ENCODE measurements at places on chromosomes 1 and 21. TPM values are rescaled to one million over a fixed set of nuclear protein-coding genes. Genes with fewer than 3 reads are reported as not detected.

- H3K36me3 ChIP-seq = no peaks in the 10 kb centered on the region
- DNase-seq = no peak
- no peak overlapping the region for H3K4me3 ChIP-seq
- no peaks in the 10 kb centered on the region for H3K4me1 ChIP-seq
- H3K27ac ChIP-seq = no peak overlapping the region
Measured at GRCh38 chr1:29635501-29636263, 399.4 kb downstream of the PTPRU start.

- no peak overlapping the region for H3K4me3 ChIP-seq
- H3K4me1 ChIP-seq = no peaks in the 10 kb centered on the region
- H3K36me3 ChIP-seq = no peaks in the 10 kb centered on the region
- no peak overlapping the region for H3K27ac ChIP-seq
Measured at GRCh38 chr21:24897883-24898282, 709.4 kb downstream of the MRPL39 start.

DNA sequence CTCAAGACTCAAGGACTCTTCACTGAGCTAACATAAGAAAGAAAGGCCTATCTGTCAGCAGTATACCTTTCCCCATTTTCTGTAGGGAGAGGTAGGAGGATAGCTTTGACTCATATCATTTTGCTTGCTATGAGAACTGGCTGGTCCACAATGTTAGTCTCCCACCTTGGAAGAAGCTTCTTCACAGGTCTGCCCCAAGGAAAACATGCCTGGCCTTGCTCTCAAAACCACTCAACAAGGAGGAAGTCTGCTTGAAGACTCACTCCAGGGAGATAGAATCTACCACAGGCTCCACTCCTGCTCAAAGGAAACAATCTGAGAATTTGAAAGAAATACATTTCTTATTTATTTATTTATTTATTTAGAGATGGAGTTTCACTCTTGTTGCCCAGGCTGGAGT, 29.5 kb upstream of the LAMC1 start:
- H3K36me3 ChIP-seq = no peaks in the 10 kb centered on the region
- H3K4me1 ChIP-seq = no peaks in the 10 kb centered on the region
- no peak overlapping the region for H3K4me3 ChIP-seq
- no peak overlapping the region for H3K27ac ChIP-seq

DNA sequence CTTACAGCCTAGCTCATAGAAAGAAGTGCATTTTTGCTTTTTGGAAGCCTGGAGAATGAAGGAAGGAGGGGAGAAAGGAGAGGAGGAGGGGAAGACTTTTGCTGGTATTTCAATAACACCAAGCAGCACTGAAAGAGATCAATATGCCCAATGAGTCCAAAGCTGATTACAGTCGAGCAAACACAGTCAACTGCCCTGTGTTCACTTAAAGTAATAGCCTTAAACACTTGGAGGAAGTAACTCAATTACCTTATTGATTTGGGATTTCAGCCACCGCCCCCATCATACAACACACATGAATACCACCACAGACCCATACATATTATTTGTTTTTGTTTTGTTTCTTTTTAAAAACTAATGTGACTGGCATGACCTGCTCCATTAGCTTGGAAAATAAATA, 23.3 kb upstream of the RXRG start:
- no peaks in the 10 kb centered on the region for H3K27me3 ChIP-seq
- no peak overlapping the region for H3K4me3 ChIP-seq
- H3K4me1 ChIP-seq = no peaks in the 10 kb centered on the region
- DNase-seq = no peak
- H3K36me3 ChIP-seq = no peaks in the 10 kb centered on the region

DNA sequence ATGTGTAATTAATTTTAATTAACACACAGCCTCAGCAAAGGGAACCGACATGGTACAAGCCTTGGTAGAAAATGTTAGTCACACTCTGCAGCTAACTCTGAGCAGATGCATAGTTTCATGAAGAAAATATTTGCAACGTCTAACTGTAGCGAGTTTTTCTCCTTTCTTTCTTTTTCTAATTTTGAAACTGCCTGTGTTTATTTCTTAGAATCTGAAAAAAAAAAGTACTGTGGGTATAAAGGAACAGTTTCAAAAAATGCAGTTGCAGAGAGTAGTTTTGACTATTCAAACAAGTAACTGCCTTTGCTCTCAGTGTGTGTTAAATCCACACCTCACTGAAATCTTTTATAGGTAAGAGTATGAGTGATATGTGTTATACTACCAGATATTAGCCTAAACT, 149.9 kb upstream of the C1orf105 start:
- no peaks in the 10 kb centered on the region for H3K27me3 ChIP-seq
- H3K36me3 ChIP-seq = no peaks in the 10 kb centered on the region
- H3K4me3 ChIP-seq = no peak overlapping the region
- no peak for DNase-seq
- peaks cover 10% of the 10 kb centered on the region for H3K4me1 ChIP-seq

- peaks cover 5% of the 10 kb centered on the region for H3K36me3 ChIP-seq
- DNase-seq = no peak
- H3K4me1 ChIP-seq = peaks cover 19% of the 10 kb centered on the region
Measured at GRCh38 chr1:27109103-27109822, 45.7 kb downstream of the SLC9A1 start.

DNA sequence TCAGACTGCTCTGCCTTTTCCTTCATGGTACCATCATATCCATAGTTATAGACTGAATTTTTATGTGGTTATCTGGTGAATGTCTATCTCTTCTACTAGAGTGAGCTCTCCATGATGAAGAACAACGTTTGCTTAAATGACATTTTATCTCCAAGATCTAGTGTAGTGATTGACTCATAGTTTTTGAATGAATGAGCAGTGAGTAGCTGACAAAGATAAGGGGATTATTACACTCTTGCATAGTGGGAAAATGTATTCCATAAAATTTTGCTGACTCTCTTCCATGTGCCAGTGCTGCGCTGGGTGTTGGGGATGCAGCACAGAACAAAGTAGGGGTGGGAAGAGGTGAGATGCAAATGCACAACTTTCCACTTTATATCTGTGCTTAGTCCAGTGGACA, 147.7 kb downstream of the TGFB2 start:
- DNase-seq = no peak
- no peaks in the 10 kb centered on the region for H3K27me3 ChIP-seq
- no peak overlapping the region for H3K4me3 ChIP-seq
- H3K36me3 ChIP-seq = no peaks in the 10 kb centered on the region

The TRAF5 gene
- total RNA-seq = 95.1 TPM

Measured in CD4-positive, alpha-beta memory T cell (primary cell).